ENCODE measurements at places on chromosomes 1 and 21.

GRCh38 chr1:162009501-162010174 lies 14.0 kb downstream of the OLFML2B start:
- DNase-seq: no peak

DNA sequence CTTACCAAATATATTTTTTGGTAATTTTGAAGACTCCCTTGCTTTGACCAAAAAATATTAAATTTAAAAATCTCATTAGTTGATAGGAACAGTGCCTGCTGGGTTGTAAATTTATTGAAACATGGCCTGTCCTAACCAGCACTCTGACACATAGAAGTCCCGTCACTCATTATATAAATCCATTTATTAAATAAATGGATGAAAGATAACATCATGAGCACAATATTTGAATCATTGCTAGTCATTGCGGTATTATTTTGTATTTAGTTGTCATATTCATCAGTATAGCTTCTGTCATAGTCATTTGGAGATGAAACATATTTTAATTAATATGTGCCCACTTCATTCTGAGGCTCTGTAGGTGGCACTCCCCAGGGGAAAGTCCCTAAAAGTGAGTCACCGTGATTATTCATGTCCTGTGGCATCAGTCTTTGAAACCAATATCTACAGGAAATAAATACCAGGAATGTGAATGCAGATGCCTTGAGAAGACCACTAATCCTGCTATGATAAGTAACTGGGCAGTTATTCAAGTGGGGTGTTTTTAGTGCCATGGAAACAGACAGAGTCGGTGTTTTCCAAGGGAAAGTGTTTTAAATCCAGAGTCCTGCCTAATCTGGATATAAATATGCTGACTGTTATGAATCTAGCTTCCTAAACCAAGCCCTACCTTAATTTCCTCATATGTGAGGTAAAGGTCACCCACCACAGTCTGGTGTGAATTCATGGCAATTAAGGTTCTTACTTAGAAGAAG lies 302.0 kb downstream of the DUSP10 start:
- no peak for DNase-seq

DNA sequence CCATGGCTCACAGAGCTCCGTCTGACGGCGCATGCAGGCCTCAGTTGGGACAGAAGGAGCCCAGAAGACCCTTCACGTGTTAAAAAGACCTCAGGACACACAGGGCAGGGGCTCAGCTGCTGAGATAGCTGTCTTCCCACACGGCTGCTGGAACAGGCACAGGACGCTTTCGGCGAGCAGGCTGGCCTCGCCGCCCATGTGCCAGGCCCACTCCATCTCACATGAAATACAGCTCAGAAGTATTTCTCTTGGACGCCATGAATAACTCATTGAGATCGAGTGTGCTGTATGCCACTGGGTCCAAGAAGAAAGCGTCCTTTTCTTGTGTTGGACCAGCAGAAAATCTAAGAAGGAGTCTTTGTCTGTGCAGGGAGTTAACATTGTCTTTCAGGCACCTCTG lies 69.6 kb downstream of the SIM2 start:
- DNase-seq: no peak

GRCh38 chr1:17405898-17406759 lies 33.3 kb downstream of the RCC2 start:
- DNase-seq: peak; percentile 71

GRCh38 chr1:153490272-153491051 lies 30.0 kb upstream of the S100A7 start:
- DNase-seq: no peak

DNA sequence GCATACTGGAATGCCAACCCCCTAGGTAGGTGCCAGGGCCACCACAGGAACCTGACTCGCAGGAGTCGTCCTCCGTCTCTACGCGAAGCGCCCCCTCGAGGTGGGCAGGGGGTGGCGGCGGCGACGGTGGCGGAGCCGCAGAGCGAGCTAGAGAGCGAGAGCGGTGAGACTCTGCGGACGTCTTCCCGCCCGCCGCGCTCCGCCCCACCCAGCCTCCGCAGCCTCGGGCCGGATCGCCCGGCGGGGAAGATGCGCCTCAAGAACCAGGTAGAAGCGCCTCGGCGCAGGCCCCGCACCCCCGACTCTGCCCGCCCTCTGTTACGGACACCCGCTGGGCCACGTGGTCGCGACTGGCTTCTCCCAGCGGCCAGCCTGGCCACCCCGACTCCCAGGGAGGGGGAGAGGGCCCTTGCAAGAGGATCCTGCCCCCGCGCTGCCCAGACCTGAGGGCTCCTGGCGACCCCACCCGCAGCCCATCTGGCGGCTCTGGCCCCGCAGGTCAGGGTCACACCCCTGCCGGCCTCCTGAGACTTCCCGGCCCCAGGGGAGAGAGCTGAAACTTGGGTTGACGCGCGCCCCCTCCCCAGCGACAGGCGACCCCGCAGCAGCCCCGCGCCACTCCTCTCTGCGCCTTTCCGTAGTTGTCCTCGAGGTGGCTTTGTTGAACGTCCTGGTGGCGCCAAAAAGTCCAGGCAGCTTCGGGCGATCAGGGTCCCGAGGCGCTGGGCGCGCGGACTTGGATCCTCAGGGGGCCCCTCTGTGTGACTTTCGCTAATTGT lies 24.4 kb upstream of the AGBL4 start:
- no peak for DNase-seq

DNA sequence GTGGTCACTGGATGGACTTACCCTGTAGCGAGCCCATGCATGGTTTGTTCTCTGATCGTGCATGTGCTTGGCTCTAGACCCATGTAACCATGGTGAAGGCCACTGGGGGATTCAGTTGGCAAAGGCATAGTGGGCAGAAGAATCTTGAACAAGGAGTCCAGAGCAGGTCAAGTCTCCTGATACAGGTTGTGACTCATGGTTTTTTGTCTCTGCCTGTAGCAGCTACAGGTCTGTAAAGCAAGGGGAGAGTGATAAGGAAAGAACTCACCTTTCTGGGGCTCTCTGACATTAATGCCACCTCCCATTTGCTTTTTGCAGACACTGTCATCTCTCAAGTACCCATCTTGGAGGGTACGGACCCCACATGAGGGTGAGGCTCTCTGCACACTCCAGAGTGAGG lies 153.4 kb upstream of the CAMK1G start:
- no peak for DNase-seq

DNA sequence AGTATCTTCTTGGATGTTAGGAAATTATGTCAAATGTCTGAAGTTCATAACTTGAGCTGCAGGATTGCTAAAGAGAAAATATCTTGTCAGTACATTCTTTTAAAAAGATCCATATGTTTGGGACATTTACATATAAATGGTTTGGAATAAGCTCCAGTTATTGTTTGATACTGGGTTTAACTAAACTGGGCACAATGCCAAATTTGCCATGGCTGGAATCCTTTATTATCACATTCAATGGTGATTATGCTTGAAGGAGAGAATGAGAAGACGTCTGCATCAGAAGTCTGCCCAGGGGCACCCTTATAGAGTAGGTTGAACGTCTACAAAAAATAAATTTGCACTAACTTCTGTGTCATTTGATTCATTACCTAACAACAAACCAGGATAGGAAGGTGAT lies 652.5 kb downstream of the AMY1C start:
- no peak for DNase-seq

DNA sequence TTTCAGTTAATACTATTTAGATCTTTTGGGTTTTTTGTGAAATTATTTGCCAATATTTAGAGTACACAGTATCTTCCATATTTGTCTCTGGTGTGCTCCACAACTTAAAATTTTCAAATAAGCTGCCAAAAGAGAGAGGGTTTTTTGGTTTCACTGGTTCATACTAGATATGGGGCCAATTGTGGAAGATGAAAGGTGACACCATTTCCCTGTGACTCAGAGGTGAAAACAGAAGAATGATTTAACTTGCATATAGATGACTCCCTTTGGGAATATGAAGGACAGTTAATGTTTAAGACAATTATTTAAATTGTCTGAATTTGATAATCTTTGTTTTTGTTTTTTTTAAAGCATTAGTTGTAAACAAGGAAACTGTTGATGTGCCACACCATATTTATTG lies 37.5 kb downstream of the IVNS1ABP start:
- no peak for DNase-seq

DNA sequence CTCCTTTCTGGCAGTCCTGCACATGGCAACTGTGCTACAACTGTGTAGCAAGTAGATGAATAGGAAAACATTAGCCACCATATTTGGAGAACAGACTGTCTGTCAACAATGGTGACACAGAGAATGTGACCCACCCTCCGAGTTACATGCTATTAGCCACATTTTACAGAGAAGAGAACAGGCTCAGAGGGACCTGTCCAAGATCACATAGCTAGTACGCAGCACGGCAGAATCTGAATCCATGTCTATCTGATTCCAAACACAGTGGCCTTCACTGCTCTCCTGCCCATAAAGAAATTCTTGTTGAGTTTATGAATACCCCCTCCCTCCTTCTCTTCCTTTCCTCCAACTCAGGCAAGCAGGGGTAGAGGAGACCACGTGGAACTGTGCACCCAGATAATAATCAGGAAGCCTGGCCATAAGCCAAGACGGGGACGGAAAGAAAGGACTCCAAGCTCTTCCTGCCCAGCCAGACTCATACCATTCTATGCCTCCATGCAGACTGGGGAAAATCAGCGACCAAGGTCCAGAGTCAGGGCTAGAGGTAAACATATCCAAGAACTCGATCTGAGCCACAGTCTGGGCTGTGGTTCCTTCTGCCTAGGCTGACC lies 78.8 kb downstream of the TRABD2B start:
- DNase-seq: peak; percentile 14

DNA sequence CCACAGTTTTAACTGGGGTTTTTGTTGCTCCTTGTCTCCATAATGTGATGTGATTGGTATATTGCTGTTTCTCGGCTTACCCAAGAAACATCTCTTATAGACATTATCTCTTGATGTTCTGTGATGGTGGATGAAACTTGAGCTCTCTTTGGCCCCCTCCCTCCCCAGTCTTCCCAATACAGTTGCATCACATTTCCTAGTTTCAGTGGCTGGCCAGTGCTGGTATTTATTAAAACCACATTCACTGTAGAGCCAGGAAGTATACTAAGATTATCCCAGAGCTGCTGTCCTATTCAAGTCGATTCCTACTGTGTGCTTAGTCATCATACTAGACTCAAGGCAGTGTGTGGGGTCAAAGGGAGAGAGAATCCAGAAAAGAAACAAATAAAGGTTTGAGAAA lies 244.4 kb downstream of the KAZN start:
- DNase-seq: no peak

DNA sequence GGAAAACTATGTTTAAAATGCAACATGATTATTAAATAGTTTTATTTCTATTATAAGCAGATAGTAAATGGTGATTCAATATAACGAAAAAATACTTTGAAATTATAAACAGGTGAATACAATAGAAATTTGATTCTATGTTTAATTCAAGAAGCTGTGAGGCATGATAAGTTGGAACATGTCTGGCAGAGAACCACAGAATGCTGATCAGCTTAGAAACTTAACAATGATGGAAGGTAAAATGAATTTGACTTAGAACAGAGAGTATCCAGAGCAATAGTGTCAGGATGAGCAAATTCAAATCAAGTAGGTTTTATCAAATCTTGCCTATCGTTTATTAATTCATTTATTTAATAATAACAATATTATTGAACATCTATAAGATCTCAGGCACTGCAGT lies 83.4 kb upstream of the ADGRL4 start:
- no peak for DNase-seq

DNA sequence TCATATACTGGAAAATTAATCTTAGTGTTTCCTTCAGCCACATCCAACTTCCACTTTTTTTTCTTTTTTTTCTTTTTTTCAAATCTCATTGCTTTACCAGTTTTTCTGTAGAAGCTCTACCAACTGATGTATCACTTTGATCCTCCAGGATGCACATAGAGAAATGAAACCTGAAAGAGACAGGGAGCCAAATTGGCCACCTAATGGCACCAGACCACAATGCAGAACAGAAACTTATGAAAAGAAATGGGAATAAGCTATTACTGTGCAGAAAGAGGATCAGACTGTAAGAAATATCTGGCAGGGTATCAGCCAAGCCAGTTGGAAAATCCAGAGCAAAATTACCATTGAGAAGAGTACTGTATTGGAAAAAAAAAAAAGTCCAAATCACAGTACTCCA lies 1514.2 kb downstream of the MRPL39 start:
- no peak for DNase-seq

DNA sequence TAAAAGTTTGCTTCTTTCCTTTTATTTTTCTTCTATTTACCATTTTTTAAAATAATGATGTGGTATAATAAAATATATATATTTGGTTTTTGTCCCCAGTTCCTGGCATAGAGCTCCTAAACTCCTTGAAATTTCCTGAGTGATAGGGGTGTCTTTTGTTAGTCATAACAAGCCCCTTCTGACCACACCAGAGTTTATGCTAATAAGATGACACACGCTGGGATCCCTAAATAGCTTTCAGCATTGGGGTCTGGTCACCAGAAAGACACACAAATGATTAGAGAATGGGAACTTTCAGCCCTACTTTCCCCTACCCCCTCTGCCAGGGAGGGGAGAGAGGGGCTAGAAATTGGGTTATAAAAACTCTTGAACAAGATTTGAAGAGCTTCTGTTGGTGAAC lies 56.2 kb downstream of the COL24A1 start:
- no peak for DNase-seq

DNA sequence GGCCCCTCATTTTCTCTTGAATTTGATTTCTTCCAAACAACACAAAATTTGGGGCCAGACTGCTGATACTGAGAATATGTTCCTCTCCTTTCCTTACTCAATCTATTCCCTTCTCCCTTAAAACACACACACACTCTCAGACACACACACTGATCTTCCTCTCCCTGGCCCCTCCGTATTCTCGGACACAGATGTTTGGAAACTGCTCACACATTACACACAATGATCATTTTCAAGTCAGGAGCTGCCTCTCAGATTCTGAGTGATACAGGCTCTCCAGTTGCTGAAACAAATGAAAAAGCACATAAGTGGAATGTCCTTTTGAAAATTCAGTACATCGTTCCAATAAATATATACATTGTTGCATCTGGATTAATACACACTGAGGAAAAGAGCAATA lies 161.3 kb downstream of the CLEC20A start:
- DNase-seq: no peak

GRCh38 chr21:26846036-26846931 lies 1.1 kb upstream of the ADAMTS1 start:
- DNase-seq: peak; percentile 86

DNA sequence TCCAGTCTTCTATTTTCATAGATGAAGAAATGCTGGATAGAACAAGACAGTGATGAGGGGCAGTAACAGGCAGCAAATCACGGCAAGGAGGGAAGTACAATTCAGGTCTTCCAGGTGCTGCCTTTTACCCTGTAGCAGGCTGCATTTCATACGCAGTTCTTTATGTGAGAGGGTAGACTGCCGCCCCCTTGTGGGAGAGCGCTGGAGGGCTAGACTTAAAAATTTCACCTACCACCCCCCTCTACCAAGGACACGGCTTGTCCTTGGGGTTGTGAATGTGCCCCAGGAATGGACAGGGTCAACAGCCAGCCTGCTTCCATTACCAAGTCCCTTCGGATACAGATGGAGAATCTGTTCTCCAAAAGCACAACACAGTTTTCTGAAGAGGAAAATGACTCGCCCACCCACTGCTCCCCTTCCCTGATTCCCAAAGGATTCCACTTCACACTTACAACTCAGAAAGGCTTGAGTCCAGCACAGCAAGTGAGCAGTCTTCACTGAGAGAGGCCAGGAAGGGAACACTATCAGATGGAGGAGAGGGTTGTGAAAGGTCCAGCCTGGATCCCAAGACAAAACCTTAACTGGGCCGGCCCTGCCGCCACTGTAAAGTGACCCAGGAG lies 7.4 kb downstream of the WDR77 start:
- no peak for DNase-seq

GRCh38 chr1:38115682-38116202 lies 69.1 kb upstream of the POU3F1 start:
- no peak for DNase-seq

- DNase-seq: no peak
These were observed 20.4 kb downstream of the SSX2IP start for GRCh38 chr1:84669831-84670230.

- no peak for DNase-seq
These were observed 77.7 kb upstream of the DIRAS3 start for GRCh38 chr1:68128157-68128556.
